ENCODE measurements at places on chromosomes 3 and 15.
A peak's percentile ranks its signal among the peaks of the same experiment; 100 is the strongest.

- DNase-seq = no peak
These were observed 488.7 kb upstream of the PROK2 start for GRCh38 chr3:72273615-72274014.

DNA sequence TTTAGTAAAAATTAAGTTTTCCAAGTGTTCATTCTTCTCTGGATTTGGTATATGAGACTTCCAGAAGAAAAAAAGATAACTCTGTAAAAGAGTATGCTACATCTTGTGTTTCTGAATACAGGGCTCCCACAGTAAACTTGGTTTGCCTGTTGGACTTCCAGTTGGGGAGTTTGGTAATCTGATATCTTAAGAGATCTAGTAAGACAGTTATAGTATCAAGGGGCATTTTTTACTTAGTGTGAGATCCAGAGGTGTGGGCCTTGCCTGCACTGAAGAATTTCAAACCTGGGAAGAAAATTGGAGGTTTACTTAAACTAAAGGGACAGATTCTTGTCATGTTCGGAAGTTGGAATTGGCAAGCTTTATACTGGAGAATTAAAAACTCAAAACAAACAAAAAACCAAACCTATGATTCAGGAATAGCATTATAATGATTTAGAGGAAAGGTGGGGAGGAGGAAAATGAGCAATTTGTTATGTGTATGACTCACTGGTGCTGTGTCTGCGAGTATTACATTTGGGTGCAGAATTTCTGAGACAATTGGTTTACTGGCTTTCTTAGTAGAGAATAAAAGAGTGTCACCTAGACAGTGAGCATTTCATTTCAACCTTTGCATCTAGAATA is 58.9 kb upstream of the ULK4 start:
- peak; percentile 31 for DNase-seq

GRCh38 chr3:101879623-101880284 is 30.4 kb downstream of the NFKBIZ start:
- no peak for DNase-seq

- no peak for DNase-seq
These were observed 3.8 kb downstream of the FAM43A start for GRCh38 chr3:194689493-194689944.

DNA sequence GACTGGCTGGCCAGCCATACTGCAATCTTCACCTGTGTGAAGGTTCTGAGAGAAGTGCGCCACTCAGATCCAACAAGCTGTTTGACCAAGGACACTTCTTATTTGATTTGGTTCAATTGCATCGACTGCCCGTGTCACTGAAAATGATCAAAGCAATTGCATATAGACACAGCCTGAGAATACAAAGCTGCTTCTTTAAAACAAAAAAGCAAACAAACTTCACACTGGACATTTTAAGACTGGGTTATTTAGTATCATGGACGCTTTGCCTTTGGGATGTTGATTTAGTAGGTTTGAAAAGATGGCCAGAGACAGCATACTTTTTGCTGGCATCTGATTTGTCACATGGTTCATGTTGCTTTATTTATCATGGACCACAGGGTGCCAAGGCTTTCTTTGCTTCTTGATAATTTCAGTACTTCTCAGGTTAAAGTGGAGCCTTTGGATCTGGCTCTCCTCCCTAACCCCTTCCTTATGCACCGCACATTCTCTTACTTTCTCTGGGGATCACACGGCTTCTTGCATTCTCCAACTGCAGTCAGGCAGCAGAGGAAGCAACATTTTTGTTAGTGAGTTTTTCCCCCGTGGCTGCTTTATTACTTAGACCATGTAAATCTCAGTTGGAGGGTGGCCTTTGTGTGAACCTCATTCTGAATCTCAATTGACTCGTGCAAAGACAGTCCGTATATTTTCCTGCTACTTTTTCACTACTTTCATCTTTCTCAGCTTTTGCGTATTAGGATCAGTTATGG is 151.0 kb downstream of the CD47 start:
- DNase-seq = no peak

- DNase-seq = no peak
These were observed 28.2 kb downstream of the DAG1 start for GRCh38 chr3:49498239-49498638.

DNA sequence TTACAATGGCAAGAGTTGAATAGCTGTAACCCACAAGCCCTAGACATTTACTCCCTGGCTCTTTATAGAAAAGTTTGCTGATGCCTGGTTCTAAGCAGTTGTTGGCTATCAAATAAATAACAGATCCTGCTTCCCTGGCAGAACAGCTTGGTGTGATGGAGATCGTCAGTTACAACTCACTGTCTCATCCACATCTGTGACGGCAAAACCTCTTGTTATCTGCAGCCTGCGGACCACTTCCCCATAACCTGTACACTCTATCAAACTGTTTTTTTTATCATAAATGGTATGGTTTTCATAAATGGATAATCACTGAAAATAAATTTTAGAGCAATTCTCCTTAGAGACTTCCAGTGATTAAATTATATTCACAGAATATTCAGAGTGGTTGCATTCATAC is 14.1 kb downstream of the ZDHHC3 start:
- DNase-seq = no peak

DNA sequence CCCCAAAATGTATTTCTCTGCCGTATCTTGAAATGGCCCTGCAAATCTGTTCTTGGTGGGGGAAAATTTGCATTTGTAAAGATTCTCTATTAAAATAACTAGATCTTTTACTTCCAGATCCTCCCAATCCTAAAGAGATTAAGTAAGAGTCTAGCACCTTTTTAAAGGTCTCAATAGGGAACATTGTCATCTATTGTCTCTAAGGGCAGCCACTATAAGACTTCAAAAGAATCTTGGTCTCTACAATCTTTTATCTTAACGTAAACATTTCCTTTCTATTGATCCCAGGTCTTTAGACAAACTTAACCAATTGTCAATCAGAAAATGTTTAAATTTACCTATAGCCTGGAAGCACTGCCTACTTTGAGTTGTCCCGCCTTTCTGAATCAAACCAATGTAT is 1313.3 kb downstream of the ROBO2 start:
- DNase-seq = no peak

DNA sequence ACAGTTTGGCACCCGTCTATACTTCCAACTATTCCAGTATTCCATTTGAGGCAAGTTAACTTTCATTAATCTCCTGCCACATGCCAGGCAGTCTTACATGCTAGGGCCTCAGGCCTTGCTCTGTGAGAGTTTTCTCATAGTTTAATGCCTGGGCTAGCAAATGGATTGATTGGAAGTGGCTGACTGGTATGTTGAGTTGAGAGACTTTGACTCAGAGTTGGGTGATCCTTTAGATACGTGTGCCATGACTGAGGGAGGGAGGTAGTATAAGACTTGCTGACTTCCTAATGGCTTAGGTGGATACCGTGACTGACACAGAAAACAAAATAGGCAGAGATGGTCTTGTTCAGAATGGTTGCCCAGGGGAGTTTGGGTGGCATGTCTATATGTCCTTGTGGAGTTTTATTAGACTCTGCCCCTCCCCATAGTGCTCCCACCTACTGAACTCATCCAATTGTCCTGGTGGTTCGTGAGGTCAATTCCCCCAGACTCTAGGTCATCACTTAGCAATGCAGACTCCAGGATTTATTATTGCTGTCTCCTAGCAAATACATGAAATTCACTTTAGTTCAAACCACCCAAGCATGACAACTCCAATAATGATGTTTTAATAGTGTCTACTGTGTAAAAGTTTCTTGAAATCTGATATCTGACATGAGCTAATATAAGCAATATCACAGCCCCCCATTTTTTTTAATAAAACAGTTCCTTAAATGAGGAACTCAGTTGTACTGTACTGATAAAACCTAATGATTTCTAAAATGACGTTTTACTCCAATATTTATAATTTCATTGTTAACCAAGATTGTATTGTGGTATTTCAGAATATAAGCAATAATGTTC is 413.9 kb upstream of the MDFIC2 start:
- DNase-seq = no peak

GRCh38 chr3:22565393-22565792 is 637.7 kb upstream of the UBE2E2 start:
- no peak for DNase-seq

GRCh38 chr3:51436998-51437639 is 46.0 kb downstream of the RBM15B start:
- DNase-seq = no peak

DNA sequence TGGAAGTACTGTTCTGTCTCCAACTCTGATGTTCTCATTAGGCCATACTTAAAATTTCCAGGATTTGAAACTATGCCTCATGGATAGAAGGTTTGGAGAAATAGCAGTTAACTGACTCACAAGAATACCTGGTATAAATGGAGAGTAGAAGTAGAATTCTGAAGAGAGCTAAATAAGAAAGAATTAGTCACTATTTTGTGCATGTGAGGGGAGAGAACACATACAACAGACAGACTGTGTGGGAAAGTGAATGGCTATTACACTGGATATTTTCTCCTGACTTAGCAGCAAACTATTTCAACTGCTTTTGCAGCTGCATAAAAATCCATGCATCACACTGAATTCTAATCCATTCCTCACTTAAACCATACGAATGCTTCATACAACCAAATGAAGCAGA is 71.3 kb downstream of the C3orf70 start:
- DNase-seq = no peak

- no peak for DNase-seq
These were observed 122.8 kb downstream of the GMNC start for GRCh38 chr3:190739641-190740185.

GRCh38 chr3:50604628-50605588 is 6.7 kb downstream of the CISH start:
- DNase-seq = no peak

- no peak for DNase-seq
These were observed 27.7 kb downstream of the CCDC54 start for GRCh38 chr3:107404727-107405469.

DNA sequence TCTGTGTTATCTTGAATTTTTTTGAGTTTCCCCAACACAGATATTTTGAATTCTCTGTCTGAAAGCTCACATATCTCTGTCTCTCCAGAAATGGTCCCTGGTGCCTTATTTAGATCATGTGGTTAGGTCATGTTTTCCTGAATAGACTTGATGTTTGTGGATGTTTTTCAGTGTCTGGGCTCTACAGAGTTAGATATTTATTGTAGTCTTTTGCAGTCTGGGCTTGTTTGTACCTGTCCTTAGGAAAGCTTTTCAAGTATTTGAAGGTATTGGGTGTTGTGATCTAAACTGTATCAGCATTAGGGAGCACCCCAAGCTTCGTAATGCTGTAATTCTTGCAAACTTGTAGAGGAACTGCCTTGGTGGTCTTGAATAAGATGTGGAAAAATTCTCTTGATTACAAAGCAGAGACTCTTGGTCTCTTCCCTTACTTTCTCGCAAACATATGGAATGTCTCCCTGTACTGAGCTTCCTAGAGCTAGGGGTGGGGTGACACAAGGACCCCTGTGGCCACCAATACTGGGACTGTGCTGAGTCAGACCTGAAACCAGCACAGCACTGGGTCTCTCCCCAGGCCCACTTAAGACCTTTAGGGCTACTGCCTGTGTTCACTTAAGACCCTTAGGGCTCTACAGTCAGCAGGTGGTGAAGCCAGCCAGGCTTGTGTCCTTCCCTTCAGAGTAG is 26.5 kb downstream of the TM4SF18 start:
- DNase-seq = no peak

- DNase-seq = no peak
These were observed 79.8 kb downstream of the PLCH1 start for GRCh38 chr3:155664925-155665695.

GRCh38 chr3:138408751-138409570 is 25.5 kb upstream of the ESYT3 start:
- DNase-seq = no peak

DNA sequence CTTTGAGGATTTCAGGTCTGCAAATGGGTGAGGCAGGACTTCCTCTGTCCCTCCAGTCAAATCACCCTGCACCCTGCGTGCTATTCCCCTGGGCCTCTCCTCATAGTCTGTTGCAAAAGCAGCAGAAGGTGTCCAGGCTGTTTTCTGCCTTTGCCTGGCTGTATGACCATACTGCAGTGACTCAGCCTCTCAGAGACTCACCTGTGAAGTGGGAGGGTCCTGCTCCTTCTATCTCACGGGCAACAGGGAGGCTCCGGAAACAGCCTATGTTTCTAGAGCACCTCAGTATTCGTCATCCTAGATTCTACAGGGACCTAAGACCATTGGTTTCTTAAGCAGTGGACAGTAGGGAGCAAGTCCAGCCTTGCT is 216.4 kb downstream of the TLE3 start:
- no peak for DNase-seq

- DNase-seq = no peak
These were observed 89.0 kb downstream of the BDH1 start for GRCh38 chr3:197466586-197467399.

GRCh38 chr3:105327662-105328337 is 38.9 kb upstream of the ALCAM start:
- DNase-seq = no peak

DNA sequence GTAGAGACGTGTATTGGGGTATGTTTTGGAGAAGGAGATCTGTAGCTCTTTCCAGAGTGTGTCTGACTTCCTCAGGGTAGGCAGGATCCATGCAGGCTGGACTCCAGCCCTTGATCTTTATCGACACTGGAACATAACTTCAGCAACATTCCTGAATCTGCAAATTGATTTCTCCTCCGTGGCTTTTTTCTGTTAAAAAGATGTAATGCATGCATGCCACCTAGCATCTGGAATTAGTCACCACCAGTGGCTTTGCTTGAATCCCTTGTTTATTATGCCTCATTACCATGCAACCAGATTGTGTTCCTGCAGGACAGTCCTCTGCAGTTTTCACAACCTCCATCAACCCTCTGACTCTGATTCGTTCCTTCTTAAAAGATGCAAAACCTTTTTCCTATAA is 86.1 kb downstream of the CCNL1 start:
- DNase-seq = no peak

- DNase-seq = no peak
These were observed 122.2 kb upstream of the TP63 start for GRCh38 chr3:189508784-189509501.

DNA sequence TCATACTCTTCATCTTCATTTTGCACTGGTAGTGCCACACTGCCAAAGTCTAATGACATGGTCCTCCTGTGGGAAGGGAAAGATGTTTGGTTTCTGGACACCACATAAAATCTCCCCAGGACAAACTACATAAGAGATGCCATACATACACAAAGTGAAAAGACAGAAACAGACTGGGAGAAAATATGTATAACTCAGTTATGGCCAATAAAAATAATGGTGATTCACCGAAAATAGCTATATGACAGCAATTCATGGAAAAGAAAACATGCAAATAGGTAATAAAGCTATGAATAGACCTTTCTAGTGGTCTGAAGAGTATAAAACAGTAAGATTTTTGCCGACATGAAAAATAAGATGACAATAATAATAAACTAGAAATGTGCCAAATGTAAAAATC is 5.3 kb downstream of the CEP152 start:
- no peak for DNase-seq

GRCh38 chr3:15330031-15330596 is 2.3 kb downstream of the SH3BP5 start:
- DNase-seq = no peak

- no peak for DNase-seq
These were observed 389.1 kb upstream of the RARB start for GRCh38 chr3:25038922-25039321.

Measured in activated CD4-positive, alpha-beta T cell treated with anti-CD3 and anti-CD28 coated beads, Interleukin-2, Interleukin-6, amounts not matched to agents 100 ng/mL and 50 ng/mL, durations not matched to agents 16 hours and 8 hours (primary cell).